ENCODE measurements at places on chromosomes 11 and 22.

- no peak for DNase-seq
These were observed 76.5 kb downstream of the LRRC4C start for GRCh38 chr11:41382927-41383326.

- DNase-seq: no peak
These were observed at the start of gene MYRF for GRCh38 chr11:61752117-61752924. Gene MYRF (plus strand): TSS chr11:61752636. CDS start chr11:61752745, 109 bp downstream.

DNA sequence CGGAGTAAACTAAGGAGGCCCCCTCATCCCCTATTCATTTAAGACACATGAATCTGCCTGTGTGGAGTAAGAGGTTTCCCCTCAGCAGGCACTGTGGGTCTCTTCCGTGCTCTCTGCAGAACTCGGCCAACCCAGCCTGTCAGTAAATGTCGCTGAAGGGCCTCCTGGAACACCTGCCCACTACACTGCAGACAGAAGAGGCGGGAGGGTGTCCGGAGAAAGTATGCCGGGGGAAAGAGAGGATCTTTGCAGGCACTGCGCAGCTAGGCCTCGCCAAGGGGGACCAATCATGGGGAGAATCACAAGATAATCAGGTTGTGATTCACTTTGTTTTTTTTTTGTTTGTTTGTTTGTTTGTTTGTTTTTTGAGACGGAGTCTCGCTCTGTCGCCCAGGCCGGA lies 110.8 kb downstream of the MORC2 start:
- DNase-seq: no peak

DNA sequence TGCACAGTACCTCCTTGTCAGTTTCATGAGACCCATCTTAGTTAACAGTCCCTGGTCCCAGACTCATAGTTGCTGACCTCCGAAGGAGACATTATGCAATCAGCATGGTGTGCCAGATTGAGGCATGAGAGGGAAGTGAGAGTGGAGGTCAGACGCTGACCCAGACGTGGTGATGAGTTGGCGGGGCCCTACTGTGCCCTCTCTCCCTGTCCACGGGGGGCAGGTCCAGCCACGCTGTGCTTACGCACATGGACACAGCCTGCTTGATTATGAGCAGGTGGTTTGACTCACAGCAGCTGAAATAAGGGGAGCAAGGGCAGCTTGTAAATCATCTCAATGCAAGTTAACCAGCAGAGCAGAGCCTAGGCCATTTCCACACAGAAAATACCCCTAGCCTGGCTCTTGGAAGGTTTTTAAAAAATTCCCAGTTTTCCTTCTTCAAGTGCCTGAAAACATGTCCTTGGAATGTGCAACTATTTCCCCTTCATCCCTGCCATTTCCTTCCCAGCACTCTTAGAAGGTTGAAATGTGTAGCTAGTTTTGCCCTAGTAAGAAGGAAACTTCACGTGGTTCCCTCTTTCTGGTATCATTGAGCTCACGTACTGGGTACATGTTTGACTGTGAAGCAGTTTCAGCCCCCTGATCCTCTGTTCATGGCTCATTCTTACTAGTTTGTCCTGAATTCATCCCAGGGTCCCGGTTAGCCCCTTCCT lies 122.6 kb upstream of the SORL1-AS1 start:
- no peak for DNase-seq

DNA sequence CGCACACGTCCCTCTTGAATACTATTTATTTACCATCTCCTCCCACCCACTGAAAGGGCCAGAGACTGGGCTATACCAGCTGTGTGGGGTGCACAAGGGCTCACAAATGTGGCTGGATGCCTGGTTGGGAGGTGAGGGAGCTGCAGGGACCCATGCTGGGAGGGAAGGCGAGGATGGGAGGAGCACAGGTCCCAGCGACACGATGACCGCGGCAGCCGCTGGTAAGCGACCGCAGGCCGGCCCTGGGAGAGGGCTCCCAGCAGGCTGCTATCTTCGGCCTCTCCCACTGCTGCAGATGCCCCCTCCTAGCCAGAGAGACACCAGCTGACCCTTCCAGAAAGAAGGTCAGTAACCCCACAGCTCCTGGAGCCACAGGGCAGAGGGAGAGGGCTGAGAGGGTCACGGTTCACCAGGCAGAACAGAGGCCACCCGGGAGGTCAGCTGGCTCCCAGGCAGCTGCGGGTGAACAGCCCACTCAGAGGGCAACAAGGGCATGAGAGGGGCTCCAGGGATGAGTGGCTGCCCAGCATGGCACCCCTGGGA lies 163.9 kb downstream of the CRYBB2 start:
- DNase-seq: no peak

- DNase-seq: no peak
These were observed 99.8 kb downstream of the VPREB1 start for GRCh38 chr22:22344430-22344829.

DNA sequence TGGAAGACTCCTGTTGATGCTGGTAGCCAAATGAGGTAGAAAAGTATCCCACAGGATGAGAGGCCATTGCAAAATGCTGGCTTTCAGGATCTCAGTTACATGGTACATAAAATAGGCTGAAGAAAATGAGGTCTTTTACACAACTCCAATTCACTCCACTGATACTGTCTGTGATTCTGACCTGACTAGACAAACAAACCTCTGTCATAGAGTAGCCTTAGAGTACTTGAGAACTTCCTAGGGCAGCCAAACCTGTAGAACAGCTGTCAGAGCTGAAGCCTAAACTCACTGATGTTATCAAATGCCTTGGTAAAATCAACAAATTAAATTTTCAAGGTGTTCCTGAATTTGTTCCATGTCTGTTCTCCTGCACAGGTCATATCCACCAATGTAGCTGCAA lies 26.2 kb upstream of the POGLUT3 start:
- DNase-seq: no peak

GRCh38 chr11:134880788-134881187 lies 468.7 kb upstream of the B3GAT1 start:
- no peak for DNase-seq

DNA sequence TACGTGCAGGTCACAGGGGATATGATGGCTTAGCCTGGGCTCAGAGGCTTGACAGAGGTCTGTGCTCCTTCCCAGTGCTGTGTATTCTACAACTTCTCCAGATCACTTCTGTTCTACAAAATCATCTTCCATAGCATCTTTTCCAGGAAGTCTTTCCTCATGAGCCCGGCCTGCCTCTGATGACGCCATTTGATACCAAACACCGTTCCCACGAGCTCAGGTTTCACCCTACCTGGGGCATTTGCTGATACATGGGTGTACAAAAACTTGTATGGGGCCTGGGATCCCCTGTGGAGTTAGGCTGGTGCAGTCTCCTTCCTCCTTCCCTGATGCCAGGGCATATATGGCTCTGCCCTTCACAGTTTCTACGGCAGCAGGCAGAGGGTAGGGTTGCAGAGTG lies 78.7 kb downstream of the NECTIN1 start:
- no peak for DNase-seq

DNA sequence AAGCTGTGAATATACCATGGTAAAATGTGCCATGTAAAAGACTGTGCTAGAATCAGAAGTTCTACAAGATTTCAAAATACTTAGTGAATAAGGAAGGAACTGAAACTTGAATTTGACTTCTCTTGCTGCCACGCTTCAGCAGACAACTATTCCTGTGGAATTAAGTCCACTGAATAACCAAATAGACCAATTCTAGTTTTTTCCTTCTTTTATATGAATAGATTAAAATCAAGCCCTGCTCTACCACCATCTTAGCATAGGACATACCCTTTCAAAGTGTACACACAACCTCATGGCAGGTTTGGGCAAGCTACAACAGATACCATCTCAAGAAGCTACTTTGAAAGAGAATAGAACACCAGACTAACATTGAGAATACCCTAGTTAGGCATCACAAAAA lies 23.4 kb upstream of the CLNS1A start:
- no peak for DNase-seq

- DNase-seq: no peak
These were observed 78.1 kb upstream of the PRR5 start for GRCh38 chr22:44623771-44624510.

GRCh38 chr22:28394513-28395110 lies 285.0 kb downstream of the TTC28 start:
- DNase-seq: no peak

DNA sequence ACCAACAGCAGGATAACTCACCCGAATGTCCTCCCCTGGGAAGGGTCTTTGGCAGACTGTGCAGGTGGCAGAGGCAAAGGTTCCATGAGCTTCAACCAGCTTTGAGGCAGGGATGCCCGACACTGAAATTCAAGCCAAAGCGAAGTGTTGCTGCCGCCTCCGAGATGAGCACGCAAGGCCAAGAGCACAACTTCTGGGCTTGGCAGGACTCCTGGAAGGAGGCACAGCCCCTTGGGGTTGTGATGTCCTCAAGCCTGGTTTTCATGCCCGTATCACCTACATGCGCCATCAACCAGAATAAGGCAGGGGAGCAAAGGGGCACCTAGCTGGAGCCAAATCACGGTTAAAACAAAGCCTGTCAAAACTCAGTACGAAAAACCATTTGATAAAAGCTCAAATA lies 5.7 kb downstream of the SIRT3 start:
- no peak for DNase-seq

DNA sequence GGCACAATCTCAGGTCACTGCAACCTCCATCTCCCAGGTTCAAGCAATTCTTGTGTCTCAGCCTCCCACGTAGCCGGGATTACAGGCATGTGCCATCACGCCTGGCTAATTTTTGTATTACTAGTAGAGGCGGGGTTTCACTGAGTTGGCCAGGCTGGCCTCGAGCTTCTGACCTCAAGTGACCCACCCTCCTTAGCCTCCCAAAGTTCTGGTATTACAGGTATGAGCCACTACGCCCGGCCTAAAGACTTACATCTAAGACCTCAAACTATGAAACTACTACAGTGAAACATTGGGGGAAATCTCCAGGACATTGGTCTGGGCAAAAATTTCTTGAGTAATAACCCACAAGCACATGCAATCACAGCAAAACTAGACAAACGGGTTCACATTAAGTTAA lies 13.8 kb upstream of the FAM181B start:
- DNase-seq: no peak

GRCh38 chr22:16973591-16974297 lies 34.3 kb downstream of the GAB4 start:
- no peak for DNase-seq

DNA sequence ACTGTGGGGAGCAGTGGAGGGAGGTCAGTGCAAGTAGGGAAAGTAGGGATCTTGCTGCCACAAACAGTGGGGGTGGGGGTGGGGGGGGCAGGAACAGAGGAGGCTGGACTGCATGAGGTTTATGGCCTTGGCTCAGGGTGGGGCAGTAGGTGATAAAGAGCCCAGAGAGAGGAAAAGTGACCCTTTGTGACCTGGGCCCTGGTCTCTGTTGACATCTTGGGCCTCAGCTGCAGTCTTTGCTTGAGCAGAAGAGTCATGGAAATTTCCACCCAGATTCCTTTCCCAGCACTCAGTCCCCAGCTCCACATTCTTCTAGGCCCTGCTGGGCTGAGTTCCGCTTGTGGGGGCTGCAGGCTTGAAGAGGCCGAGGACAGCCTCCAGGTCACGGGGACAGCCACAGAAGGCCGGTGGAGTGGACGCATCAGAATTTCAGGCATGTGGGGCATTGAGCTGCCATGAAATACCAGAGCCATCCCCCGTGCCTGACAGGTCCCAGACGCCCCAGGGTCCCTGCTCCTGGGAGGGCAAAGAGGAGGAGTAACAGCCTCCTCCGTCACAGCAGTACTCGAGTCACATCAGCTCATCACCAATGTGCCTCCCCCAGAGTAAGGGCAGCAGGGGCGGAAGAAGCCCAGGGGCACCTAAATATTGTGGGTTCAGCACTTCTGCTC lies 9.7 kb upstream of the MALAT1 start:
- peak; percentile 65 for DNase-seq

DNA sequence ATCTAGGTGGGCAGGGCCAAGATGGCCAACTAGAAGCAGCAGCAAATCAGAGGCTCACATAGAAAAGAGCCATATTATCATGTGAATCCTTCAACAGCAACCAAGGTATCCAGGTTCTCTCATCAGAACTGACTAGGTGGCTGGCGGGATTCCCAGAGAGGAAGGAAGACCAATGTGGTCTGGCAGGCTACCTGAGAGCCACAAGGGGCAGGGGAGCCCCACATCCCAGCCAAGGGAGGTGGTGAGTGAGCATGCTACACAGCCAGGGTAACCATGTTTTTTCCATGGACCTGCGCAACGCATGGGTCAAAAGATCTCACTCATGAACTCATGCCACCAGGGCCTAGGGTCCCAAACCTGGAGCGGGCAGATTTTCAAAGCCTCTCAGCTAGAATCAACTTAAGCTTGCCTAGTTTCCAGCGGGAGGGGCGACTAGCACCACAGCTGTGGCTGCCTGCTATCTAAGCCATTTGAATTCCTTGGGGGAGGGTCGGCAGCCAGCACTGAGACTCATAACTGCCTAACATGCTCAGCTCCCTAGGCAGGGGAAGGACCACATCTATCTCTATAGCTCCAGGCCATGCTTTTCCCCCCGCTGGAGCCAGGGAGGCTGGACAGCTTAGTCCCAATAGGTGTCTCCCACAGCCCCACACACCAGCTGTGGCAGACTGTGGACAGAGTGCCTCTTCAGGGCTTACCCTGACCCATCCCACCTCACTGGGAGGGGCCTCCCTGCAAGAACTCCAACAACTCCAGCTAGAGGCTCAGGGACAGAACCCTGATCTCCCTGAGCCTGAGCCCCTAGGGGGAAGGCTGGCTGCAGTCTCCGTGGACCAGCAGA lies 28.7 kb upstream of the CASP12 start:
- DNase-seq: no peak

DNA sequence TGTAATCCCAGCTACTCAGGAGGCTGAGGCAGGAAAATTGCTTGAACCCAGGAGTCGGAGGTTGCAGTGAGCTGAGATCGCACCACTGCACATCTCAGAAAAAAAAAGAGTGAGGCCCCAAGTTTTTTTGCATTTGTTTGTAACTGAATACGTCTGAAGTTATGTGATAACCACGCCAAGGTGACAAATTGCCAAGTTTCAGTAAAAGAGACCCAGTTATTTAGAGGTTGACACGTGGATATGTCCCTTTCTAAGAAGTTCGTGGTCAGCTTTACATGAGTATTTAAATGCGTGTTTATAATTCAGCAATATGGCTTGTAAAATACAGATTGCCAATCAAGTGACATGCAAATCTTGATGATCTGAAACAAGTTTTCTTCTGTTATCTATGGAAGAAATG lies 8.0 kb downstream of the PPARA start:
- no peak for DNase-seq
